Esophagus mucosa (tissue), 1 donor: ENCODE measurements at places on chromosomes 5 and 9.
A peak's percentile ranks its signal among the peaks of the same experiment; 100 is the strongest.

DNA sequence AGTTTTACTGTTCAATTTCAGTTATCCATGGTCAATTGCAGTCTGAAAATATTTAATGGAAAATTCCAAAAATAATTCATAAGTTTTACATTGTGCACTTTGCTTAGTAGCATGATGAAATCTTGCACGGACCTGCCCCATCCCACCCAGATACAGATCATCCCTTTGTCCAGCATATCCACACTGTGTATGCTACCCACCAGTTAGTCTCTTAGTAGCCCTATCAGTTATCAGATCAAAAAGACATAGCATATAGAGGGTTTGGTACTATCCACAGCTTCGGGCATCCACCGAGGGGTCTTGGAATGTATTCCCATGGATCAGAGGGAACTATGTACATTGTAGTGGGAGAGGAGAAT lies 97.7 kb downstream of the SLC44A1 start:
- ATAC-seq, result no peak

DNA sequence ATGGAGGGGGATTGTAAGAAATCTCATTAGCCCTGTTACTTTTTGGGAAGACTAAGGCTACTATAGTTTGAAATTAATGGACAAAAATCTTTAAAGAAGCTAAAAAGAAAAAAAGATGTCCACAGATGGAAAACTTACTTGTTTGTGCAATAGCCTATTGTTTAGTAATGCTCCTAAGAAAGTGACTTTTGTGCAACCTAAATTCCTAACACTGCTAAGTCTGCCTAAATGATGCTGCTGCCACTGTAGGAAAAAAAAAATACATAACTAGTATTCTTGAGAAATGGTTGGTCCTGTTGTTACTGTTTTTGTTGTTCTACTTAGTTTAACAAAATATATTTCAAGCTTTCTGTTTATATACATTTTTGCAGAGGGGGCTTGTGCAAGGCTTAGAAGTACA lies 108.2 kb upstream of the NR3C1 start:
- no peak for ATAC-seq

- ATAC-seq, result no peak
Observed at GRCh38 chr9:133104718-133105460, 16.2 kb downstream of the RALGDS start.

DNA sequence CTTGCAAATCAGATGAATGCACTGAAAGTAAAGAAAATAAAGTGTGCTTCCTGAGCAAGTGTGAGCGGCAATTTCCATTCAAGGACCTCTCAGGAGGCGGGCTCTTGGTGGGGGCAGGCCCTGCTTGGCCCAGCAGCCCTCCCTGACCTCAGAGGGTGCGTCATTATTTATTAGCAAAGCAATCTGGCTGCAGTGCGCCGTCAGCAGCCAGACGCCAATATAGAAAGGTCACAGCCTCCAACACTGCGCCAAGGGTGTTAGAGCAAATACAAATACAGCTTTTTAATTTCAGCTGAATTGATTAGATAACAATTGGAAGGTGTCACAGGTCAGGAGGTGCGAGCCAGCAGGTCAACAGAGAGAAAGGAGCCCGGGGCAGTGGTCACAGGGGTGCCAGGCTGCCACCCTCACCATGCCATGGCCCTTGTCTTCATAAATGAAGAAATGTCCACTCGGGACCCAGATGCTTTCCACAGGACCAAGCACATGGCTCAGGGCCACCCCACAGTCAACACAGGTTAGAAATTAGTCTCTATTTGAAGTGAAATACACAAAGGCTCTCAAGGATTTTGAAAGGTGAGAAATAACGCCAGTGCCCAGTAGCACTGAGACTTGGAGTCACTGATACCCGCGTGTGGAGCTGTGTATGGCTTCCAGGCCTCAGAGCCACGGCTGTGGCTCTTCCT lies 309.8 kb downstream of the IRX2 start:
- ATAC-seq, result no peak

GRCh38 chr5:93676704-93677103 lies 64.7 kb downstream of the POU5F2 start:
- ATAC-seq, result no peak

DNA sequence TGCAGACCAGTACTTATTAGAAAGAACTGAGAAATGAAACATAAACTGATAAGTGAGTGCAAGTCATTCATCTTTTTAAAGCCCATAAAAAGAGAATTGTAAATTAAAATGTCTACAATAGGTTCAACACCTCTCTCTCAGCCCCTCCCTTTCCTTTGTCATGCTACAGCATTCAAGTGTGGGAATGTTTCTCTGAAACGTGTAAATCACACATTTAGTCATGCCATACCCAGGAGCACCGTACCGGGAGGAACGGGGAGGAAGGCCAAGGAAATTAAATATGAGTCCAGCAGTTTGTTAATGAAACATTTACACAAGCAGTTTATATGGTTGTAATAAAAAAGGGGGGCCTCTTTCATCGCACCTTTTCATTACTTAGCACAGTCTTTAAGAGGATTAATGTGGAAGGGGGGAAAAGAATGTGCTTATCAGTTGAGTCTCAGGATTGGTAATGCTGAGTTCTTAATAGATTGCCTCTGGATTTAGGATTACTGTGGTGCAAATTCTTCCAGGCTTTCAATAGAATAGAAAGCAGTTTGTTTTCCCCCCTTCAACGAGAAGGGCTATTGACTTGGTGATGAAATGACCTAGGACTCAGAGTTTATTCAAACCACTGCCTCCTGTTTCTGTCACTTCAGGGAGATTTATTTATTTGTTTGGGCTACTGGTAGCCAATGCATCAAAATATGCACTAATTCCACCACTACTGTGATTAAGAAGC lies 176.0 kb upstream of the ZNF608 start:
- no peak for ATAC-seq

DNA sequence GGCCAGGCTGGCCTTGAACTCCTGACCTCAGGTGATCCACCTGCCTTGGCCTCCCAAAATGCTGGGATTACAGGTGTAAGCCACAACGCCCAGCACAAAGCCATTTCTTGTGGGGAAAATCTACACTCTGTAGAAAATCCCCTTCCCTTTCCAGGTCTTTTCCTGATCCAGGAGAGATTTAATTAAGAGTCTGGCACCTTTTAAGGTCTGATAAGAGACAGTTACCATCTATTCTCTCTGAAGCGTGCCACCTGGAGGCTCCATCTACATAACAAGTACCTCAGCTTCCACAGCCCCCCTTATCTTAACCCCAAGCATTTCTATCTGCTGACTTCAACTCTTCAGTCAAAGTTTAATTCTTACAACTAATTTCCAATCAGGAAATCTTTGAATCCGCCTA lies 71.4 kb upstream of the CDK20 start:
- no peak for ATAC-seq

GRCh38 chr9:82599336-82599949 lies 463.5 kb downstream of the RASEF start:
- no peak for ATAC-seq

DNA sequence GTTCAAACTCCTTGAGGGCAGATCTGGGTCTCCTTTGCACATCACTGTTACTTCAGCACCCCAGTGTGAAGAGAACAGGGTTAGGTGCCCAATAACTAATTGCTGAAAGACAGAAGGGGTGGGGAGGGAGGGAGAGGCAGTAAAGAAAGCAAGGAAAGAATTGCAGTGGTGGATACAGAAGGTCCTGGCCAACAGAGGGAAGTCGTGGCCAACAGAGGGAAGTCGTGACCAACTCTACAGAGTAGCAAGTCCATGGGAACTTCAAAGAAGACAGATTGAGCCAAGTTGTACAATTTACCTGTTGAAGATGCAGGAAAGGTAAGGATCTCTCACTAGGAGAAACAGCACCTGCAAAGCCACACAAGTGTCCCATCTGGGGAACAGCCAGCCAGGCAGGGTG lies 27.0 kb downstream of the CCNJL start:
- ATAC-seq, result no peak

- ATAC-seq, result no peak
Observed at GRCh38 chr9:124820698-124821623, 32.3 kb upstream of the WDR38 start.

DNA sequence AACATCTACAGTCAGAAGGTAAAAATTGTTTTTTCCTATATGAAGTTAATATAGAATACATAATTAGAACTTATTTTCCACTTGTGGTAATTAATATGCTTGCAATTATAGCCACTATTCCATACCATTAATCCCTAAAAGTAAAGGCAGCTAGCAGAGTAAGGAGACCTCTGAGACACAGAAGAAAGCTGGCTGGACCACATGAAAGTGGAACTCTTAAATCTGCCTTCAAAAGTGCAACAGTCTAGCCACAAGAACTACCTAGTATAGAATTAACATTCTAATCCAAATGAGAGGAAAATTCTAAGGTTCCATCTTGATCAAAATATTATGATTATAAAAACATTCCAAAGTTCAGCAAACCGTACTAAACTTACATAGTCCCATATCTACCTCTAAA lies 37.6 kb downstream of the ARL15 start:
- ATAC-seq, result no peak

DNA sequence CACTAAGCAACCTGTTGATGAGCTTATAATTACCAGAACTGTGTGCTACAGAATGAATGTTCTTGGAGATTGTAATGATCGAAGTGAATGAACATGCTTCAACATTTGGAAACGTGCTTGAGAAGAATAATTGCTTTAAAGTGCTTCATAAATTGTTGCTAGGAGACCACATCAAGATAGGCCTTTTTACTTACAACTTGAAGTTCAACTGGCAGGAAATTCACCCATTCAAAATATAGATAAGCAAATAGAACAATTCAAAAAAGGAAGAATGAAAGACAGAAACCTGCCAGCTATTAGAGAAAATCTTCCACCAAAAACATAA lies 38.0 kb upstream of the SLC44A1 start:
- no peak for ATAC-seq

DNA sequence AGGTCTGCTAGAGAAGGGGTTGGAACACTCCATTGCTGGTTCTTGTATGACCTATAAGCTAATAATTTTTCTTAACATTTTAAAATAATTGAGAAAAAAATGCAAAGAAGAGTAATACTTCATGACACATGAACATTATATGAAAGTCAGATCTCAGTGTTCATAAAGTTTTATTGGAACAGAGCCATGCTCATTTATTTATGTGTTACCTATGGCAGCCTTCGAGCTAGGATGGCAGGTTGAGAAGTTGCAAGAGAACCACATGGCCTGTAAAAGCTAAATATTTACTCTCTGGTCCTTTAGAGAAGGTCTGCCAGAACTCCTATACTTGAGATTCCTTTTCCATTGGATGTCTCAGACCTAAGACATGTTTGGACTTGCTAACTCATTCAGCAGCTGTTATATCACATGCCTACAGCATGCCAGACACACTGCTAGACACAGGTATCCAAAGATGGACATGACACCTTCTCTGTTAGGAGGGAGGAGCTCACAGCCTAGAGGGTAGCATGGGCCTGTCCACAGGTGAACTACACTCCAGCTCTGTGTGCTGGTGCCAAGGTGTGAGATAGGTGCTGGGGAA lies 304.3 kb downstream of the ARHGAP26 start:
- peak; percentile 28 for ATAC-seq

DNA sequence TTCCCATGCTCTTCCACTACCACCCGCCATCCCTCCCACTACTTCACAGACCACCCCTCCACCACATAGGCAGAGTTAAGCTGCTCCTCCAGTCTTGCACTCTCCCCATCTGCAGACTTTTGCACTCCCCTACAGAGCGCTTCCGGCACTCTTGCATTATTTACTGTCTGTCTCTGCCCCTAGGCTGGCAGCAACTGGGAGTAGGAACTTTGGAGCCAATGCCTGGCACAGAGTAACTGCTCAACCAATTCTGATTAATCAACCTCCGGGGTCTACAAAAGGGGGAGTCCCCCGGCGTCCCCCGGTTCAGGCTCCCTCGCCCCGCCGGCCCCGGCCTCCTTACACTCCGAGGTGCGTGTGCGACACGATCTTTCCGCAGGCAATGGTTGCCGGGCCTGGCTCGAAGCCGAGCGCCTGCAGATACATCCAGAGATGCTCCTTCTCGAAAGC lies 498 bp downstream of the HAUS6 start:
- ATAC-seq, result peak; percentile 45

- ATAC-seq, result no peak
Observed at GRCh38 chr9:30815585-30815984, 1568.9 kb upstream of the ACO1 start.

DNA sequence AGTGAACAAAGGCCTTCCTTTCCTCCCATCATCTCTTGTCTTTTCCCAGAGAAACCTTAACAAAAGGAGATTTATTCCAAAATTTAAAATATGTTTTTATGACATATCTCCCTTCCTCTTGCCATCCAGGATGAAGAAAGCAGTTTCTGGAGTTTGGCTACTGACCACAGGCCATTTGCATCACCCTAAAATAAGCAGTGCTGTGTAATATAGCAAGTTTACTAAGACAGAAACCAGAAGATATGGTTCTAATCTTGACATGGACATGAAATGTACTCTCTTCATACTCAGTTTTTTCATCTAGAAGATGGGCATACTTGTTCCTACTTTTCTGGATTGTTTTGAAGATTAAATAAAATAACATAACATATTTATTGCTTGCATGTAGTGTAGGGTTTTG lies 50.2 kb upstream of the ZFAND5 start:
- no peak for ATAC-seq
